IPS DF 6.9 (cell line): ENCODE measurements at places on chromosomes 2 and 18.

- no peak for DNase-seq
Observed at GRCh38 chr2:1671916-1672315, 72.4 kb downstream of the PXDN start.

DNA sequence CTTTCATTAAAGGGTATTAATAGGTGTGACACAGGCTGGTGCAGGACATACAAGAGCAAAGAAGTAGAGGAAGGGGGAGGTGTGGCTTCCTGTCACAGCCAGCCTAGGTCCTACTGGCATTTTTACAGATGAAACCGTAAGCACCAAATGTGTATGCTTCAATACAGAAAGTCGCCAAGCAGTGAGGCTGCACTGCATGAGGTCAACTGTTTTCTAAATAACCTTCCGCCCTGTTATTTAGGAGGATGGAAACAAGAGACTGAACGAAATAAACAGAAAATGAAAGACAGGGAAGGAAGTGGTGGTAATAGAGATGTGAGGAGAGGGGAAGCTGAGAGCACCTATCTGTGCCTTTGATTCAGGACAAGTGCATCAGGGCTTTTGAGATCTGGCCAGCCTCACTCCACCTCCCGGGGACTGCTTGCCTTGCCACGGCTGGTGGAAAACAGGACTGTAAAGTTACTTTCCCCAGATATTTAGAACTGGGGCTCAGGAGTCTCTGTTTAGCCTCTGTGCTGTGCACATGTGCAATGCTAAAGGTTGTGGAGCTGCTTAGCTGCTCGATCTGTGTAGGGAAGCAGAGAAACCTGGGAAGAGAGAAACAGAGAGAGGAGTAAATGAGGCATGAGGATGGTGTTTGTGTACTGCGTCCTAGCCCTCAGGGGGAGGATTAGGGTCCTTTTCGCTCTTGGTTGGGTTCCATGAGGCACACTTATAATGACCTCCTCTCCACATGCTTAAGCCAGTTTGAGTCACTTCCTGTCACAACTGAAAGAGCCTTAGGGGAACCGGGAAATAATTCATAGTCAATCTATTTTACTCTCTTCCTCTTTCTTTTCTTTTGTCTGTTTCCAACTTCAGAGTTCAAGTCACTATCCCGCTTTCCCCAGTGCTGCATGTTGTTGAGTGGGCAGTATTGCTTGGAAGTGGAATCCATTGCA is 62.3 kb upstream of the BOD1L2 start:
- no peak for DNase-seq

GRCh38 chr2:100756704-100757103 is 63.2 kb upstream of the NPAS2 start:
- no peak for DNase-seq

GRCh38 chr2:141728142-141728541 is 402.7 kb downstream of the LRP1B start:
- no peak for DNase-seq

DNA sequence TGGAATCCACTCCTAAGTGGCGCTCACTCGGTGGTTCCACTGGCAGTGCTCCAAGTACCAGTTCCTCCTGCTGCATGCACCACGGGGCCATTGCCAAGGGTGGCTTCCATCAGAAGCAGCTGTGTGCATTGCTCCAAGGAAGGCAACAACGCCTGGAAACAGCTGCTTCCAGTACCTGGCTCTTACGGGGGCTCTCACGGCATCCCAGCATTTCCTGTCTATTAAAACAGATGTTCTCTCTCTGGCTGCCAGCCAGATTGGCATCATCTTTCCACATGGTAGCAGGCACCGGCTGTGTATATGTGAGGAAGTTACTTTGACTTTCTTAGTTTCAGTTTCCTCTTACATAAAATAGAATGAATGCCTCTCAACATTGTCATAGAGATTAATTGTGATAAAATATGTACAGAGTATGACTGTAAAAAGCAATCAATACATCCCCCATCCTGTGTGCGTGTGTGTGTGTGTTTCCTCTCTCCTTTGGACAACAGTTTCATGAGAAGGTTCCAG is 84.9 kb downstream of the CMPK2 start:
- DNase-seq: no peak

DNA sequence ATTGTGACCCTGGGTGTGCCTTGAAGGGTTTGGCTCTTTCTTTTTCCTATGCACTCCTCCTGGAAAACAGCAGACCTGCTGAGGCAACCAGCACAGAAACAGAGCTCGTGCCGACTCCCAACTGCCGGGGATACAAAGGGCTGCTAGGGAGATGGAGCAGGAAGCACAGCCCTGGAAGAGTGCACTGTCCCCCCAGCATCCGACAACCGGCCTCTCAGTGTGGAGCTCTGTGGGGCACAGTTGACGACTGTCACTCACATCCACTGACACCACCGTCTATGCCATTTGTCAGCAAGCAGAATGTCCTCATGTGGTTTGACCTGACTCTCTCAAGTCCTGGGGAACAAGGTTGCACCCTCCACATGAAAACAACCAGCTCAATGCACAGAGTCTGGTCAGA is 290.4 kb downstream of the TNS1 start:
- DNase-seq: no peak

DNA sequence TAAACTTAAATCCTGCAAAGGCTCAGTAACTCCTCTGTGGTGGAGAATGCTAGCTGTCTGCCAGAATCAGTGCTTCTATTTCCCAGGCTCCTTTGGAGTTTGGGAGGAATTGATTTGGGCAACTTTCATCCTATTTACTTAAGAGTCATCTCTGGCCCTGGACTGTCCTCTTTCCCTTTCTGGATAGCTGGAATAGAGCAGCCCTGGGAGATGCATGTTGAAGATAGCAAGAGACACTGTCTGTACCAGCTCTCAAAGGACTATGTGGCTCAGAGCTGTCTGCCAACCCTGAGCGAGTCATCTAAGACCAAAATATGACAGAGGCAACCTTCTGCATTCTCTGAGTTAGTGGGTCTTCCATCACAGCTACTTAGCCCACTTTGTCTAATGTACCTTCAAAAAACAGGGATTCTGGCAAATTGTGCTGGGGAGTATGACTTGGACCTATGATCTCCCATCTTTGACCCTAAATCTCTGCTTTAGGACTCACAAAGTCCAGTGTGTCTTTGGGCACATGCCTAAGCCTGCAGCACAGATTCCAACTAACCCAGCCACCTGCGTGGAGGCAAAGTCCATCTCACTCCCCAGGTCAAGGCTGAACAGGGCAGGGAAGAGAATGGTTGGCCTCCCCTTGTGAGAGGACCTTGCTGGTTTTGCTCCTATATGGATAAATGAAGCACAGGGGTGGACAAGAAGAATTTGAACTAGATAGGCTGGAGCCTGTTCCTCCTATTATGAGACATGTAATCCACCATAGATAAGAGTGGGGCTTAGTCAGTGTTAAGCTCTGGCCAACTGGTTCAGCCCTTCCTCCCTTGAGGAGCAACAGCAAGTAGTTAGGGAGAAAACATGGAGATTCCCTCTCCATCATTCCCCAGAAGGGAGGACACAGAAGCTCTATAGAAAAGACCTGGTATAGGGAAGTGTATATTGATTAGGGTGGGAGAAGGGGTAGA is 99.1 kb upstream of the PELI1 start:
- no peak for DNase-seq

- DNase-seq: no peak
Observed at GRCh38 chr18:34864836-34865497, 154.9 kb downstream of the DTNA start.

DNA sequence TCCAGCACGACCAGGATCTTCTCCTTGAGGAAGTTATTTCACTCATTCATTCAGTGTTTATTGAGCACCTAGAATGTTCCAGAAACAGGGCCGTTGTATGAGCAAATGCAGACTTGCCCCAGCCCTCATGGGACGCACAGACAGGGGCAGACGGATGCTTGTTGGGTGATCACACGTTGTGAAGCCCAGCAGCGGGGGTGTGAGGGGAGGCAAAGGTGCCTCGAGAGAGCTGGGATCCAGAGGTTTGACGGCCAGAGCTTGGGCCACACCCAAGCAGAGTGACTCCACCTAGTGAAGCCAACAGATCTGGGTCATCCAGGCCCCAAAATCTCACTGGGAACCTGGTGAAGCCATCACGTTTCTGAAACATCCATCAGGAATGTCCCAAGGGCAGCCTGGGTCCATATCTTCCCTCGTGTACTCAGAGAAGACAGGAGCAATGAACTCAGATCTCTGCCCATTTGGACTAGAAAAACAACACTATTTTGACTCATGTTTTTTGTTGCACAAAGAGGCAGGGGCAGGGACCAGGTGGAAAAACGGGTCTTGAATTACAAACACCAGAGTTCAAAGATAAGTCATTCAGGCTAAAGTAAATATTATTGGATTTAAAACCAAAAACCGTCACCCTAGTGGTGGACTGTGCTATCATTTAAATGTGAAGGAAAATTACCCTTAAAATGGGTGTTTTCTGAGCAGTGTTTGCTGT is 54.9 kb upstream of the RBM44 start:
- no peak for DNase-seq

- no peak for DNase-seq
Observed at GRCh38 chr2:34179511-34179910, 580.4 kb upstream of the FAM98A start.

DNA sequence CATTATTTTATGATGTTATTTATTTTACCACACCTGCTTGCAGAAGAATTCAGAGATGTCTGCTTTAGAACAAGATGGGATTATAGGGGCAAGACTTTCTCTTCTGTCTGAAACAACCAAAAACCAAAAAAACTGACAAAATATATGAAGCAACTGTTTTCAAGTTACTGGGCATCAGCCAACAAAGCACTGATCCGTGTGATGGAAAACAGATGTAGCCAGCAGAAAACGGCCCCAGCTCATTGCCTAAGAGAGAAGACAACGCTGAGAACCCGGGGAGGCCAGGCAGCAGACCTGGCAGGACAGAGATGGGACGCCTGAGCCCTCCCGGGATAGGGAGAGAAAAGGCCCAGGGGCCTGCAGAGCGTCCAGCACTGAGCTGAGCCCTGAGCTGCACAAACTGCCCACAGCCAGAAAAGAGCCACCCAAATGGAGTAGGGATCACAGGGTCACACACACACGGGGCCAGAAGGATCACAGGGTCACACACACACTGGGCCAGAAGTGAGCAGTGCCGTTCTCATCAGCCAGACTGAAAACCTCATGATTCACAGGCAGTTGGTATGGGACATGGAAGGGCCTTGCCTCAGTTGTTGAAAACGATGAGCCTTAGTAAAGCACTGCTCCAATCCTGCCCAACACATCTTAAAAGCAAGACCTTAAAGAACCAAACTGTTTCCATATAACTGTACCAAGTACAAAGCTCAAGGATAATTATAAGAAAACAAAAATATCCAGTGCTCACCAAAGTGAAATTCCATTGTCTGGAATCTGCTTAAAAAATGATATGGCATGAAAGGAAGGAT is 12.1 kb downstream of the PXDN start:
- DNase-seq: no peak

GRCh38 chr2:205684871-205685313 is 2.6 kb downstream of the NRP2 start:
- no peak for DNase-seq

DNA sequence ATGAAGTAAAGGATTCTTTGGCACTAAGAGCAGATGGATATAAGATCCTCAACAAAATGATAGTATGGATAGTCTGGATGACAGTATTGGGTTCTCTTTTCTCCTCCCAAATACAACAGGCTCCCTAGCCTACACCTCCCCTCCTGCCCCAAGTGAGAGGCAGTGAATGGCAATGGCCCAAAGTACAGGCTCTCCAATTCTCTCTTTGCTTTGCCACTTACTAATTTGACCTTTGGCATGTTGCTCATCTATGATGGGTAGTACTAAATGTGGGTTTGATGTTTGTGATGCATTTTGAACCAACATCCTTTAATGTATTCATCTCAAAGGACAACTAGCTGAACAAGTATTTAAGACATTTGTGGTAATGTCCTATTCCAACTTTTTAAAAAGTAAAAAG is 65.9 kb downstream of the EIF5B start:
- no peak for DNase-seq

DNA sequence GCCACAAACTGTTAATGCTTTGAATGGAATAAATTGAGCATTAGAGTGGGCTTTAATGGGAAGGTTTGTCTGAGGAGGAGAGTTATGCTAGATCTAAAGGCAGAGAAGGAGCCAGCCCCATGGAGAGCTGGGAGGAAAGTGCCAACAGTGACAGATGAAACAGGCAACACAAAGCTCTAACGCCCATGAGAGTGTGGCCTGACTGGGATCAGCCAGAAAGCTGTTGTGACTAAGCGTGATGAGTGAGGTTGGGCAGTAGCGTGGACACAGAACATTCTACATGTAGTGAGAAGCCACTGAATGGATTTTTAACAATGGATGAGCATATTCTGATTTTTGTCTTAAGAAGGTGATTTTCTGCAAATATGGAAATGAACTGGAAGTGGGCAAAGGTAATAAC is 185.3 kb upstream of the SIX2 start:
- no peak for DNase-seq

DNA sequence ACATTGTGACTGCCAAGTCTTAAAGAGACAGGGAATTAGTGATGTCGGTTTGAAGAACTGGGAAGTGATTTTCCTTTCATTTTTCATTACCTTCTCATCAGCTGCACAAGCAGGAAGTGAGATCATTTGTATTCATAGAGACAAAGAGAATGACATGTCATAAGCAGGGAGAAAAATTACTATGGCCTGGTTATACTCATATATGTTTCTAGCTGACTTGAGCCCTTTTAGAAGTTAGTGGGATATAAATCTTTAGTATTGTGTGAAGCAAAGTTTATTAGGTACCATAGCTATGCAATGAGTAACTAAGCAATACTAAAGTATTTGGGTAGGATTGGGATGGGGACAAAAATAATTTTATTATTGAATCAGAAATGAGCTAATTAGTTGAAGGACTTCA is 284.1 kb downstream of the PID1 start:
- no peak for DNase-seq

- no peak for DNase-seq
Observed at GRCh38 chr2:8281950-8282857, 399.7 kb upstream of the ID2 start.

- DNase-seq: no peak
Observed at GRCh38 chr18:62954366-62954765, 239.0 kb downstream of the PHLPP1 start.

GRCh38 chr2:64338910-64339500 is 115.0 kb upstream of the LGALSL start:
- no peak for DNase-seq

DNA sequence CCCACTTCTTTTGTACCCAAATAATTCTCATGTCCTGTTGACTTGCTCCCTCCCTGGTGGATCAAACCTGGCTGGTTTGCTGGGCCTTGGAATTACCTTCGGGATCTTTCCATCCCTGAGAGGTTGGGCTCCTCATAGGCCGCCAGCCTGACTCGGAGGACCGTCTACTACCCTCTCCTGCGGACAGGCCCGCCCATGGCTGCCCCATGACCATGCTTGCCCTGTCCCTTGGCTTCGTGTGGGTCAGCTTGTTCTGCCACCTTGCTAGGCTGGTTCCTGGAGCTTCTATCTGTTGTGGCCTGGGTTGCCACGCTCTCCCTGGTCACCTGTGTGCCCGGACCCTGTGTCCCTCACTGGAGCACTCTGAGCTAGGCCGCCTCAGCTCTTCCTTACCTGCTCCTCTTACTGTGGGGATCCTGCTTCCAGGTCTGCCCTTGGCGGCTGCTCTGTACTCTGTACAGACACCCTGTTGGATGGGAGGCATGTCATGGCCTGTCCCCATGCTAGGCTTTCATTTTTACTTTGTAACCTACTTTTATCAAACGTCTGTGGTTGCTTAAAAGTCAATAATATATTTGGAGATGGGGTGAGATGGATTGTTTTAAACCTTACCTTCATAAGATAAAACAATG is 29.7 kb upstream of the FHL2 start:
- DNase-seq: no peak

- no peak for DNase-seq
Observed at GRCh38 chr2:72238311-72238710, 90.6 kb upstream of the CYP26B1 start.
